Natural killer cell treated with Interleukin-12 subunit alpha and Interleukin-12 subunit beta and Interleukin-15 and Interleukin-18, amount 100 ng/mL, for 72 hours (primary cell): ENCODE measurements at places on chromosomes 11 and 22.

- no peak for DNase-seq
These were observed 70.1 kb downstream of the MICAL2 start for GRCh38 chr11:12180257-12181205.

GRCh38 chr11:112878033-112878601, 83.1 kb upstream of the NCAM1 start:
- DNase-seq = no peak

- DNase-seq = no peak
These were observed 12.0 kb downstream of the FRMD8 start for GRCh38 chr11:65398362-65398910.

- no peak for DNase-seq
These were observed 72.3 kb downstream of the FAM76B start for GRCh38 chr11:95717314-95717713.

DNA sequence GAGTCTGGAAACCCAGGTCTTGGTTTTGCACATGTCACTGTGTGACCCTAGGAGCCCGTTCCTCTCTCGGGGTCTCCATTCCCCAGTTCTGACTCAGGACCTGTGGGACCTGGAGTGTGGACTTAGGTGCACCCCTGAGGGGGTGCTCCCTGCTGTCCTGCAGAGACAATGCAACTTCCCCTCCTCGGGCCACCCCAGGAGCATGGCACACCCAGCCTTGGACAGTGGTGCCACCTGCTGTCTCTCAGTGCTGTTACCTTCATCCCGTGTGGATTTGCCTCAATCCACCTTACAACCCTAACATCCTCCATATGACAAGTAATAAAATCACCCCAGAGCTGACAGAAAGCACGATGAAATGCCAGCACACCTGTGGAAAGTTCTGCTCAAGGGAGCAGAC, 27.5 kb upstream of the CRYBB3 start:
- no peak for DNase-seq

- DNase-seq = no peak
These were observed 20.5 kb upstream of the GSTP1 start for GRCh38 chr11:67562963-67563704.

GRCh38 chr11:111010391-111011274, 234.9 kb upstream of the POU2AF2 start:
- DNase-seq = no peak

DNA sequence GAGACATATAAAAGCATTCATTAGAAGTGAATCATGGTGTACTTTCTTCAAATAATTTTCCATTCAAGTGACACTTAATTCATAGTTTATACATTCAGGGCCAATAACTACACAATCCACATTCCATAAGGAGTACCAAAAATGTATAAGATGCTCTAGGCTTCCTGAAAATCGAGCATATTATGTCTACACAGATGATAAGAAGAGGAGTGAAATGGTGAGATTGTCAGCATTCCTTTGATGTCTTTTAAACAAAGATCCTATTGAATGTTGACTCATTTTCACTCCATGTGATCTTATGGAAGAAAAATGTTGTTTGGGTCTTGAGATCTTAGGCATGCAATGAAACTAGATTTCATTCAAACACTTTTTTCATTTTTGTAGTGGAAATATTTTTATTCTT, 843.2 kb downstream of the KCNA4 start:
- no peak for DNase-seq

- DNase-seq = no peak
These were observed 2.5 kb downstream of the NNMT start for GRCh38 chr11:114298710-114299109.

DNA sequence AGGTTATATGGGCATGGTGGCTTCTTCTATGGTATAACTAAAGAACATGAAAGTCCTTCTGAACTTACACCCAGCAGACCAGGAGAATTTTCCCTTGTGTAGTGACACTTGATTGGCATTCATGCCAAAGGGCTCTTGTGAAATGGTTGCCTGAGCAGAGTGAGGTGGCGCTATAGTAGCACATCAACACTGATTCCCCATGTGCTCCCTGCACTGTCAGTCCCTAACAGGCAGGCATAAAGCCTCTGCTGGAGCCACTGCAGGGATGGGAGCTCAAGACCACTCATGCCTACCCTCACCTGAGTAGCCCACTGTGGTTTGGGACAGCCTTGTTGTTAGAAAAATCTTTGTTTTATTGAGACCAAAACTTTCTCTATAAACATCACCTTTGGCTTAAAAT, 92.6 kb upstream of the LIN7C start:
- no peak for DNase-seq

- DNase-seq = no peak
These were observed 131.7 kb downstream of the KIF18A start for GRCh38 chr11:27976262-27976661.

DNA sequence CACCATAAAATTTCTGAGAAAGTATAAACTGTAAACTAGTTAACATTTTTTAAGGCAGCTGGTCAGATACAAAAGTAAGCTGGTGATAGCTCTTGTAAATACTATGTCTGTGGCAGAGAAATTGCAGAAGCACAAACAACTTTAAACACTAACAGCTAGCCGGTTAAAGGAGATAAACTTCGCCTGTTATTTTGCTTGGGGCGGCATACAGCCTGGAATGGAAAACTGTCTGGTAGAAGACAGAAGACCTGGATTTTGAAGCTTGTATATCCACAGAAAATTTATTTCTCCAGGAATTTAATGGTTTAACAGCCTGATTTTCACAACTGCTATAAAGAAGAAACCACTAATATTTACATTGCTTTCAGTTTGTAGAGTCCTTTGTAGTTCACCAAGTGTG, 65.3 kb upstream of the FIBIN start:
- no peak for DNase-seq
